ENCODE measurements at places on chromosomes 13 and 19. TPM values are rescaled to one million over a fixed set of nuclear protein-coding genes. Genes with fewer than 3 reads are reported as not detected.

Gene FCHO1
- total RNA-seq = 4.9 TPM

Gene TMEM221
- 0.46 TPM for total RNA-seq

Gene CEACAM5
- not detected for total RNA-seq

Gene ACTMAP
- total RNA-seq = 3.5 TPM

Gene SIGLEC12
- total RNA-seq = not detected

Measured in omental fat pad (tissue), 4 donors.